Fibroblast of lung (primary cell): ENCODE measurements at places on chromosomes 6 and 20. TPM values are rescaled to one million over a fixed set of nuclear protein-coding genes. Genes with fewer than 3 reads are reported as not detected.

The FAM217A gene
- total RNA-seq, result not detected in 2 replicates

DNA sequence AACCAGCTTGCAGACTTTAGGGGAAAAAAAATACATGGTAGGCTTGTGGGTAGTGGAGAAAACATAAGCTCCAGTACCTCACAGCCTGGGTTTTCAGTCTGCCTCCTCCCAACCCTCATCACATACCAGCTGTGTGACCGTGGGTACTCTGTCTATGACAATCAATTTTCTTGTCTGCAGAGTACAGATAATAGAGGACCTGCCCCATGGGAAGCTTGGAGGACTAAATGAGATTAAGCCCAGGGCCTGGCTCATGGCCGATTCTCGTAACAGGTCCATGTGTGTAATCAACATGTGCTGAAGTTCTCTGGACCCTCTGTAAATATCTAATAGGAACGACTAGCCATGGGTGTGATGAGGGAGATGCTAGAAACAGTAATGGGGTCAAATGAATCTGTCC lies 34.0 kb downstream of the NT5E start:
- no peak for DNase-seq

The TJAP1 gene
- total RNA-seq, result 7.4 and 8.9 TPM in 2 replicates

The ANKRD66 gene
- total RNA-seq, result not detected in 2 replicates

The TMEM244 gene
- total RNA-seq, result not detected in 2 replicates

DNA sequence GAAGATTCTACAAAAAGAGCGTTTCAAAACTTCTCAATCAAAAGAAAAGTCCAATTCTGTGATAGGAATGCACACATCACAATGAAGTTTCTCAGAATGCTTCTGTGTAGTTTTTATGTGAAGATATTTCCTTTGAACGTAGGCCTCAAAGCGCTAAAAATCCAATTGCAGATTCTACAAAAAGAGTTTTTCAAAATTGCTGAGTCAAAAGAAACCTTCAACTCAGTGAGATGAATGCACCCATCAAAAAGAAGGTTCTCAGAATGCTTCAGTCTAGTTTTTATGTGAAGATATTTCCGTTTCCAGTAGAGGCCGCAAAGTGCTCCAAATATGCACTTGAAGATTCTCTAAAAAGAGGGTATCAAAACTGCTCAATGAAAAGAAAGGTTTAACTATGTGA lies 319.7 kb upstream of the DEFB115 start:
- DNase-seq, result no peak

DNA sequence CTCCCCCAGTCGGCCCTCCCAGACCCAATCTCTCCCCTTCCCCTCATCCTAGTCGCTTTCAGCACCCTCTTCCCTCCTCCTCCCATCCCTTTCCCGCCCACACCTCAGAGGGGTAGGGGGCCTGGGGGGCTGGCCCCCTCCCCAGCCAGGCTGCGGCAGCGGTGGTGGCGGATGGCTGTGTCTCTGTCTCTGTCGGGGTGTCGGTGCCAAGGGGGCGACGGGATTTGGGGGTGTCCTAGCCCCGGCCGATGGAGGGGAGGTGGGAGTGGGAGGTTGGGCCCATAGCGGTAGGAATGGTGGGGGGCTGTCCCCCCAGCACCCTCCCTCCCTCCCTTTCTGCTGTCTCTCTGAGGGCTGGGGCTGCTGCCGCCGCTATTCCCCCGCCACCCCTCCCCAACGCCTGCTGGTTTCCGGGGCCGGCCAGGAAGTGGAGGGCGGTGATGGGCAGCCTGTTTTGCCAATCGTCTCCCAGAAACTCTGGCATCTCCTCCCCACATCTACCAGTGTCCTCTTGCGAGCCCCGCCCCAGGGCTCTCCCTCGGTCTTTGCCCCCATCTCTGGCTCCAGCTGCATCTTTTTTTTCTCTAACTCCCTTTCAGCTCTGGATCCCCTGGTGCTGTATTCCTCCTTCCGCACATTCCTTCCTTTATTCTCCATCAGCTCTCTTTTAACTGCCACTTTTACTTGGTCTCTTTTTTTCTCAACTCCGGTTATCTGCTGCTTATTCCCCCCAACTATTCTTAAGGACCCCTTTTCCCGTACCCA lies at the start of gene AGPAT1:
Gene AGPAT1, minus strand, starts transcription at position 374 of the 765 bp plus-strand sequence. CDS start 4,588 bp downstream, outside the sequence.
- peak; percentile 98 for DNase-seq

DNA sequence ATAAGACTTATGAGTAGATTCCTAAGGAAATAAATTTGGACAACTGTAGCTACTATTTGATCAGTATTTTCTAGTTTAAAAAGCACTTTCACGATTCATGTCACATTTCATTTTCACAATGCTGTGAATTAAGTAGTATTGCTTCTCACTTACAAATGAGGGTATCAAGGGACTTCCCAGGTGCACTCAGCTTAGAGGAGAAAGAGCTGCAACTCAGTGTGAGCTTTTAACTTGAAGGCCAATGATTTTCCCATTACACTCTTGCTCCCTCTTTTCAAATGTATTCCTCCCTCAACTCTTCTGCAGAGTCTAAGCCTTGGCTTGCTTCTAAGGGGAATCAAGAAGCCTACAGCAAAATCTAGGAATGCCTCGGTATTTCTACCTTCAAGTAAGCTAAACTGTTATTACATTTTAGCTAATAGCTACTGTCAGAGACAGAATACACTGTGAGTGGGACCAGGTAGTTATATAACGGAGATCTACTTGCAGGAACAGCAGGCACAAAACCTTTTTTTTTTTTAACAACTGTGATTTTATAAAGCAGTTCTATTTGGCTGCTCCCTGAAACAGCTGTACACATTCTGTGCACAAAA lies 339.0 kb downstream of the SYNE1 start:
- DNase-seq, result no peak

DNA sequence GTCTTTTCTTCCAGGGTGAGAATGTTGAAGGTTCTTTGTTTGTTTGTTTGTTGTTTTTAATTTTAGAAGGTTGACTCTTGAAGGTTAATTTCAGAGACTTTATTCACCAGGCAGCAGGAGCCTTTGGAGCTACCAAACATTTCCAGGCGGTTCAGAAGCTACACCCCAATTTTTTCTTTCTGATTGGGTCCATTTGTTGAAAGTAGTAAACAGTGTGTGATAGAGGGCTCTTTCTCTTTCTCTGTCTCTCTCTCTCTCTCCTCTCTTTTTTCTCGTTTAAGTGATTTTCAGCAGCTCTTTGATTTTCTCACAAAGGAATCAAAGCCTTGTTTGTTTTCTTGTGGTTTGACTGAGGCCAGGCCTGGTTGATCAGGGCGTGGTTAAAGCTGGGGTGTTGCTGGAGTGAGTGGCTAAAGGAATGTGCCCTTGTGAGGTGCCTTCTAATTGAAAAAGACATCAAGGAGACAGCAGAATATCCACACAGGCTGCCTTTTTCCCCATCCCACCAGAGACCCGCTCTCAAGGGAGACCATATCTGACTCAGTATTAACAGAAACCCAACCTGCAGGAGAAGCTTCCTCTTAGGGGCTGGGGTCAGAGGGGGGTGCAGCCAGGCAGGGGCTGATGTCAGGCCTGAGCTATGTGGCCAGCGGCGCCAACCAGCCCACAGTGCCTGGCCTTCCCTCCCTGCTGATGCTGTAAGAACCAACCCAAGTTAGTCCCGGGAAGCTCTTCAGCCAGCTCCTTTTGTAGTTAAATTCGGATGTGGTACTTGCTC lies 40.4 kb upstream of the NAA20 start:
- DNase-seq, result peak; percentile 84

The LINC00237 gene
- total RNA-seq, result not detected in 2 replicates

DNA sequence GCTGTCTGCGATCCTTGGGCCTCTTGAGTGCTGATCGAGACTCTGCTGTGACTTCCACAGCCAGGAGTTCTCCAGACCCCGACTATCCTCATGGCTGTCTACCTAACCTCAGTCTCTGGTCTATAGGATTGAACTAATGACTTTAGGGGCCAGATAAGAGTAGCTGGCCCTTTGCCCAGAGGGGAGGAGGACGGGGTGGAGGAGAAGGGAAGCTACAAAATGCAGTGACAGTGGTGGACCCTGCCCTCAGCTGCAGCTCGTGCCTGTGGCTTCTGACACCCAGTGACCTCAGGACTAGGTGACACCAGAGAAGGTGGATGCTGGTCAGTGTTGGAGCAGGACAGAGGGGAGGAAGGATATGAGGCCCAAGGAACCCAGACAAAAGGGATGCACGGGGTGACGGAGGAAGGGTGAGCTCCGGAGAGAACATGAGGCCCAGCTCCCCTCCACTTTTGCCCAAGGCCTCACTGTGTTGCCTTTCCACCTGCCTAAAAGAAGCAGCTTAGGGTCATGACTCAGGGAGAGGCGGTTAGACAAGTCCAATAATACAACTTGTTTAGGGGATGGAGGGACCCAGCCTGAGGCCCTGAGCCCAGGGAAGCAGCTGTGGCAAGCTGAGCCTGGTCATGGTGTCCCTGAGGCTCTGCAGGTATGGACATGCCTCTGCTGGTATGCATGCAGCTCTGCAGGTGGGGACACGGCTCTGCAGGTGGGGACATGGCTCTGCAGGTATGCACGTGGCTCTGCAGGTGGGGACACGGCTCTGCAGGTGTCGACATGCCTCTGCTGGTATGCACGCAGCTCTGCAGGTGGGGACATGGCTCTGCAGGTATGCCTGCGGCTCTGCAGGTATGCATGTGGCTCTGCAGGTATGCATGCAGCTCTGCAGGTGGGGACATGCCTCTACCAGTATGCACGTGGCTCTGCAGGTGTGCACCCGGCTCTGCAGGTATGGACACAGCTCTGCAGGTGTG lies 67.7 kb downstream of the SYNJ2 start:
- no peak for DNase-seq

- no peak for DNase-seq
These were observed 199.7 kb downstream of the SOD2 start for GRCh38 chr6:159493231-159493897.

The MTFR2 gene
- total RNA-seq, result 0.26 and 0.83 TPM in 2 replicates

The TFAP2C gene
- not detected in 2 replicates for total RNA-seq

DNA sequence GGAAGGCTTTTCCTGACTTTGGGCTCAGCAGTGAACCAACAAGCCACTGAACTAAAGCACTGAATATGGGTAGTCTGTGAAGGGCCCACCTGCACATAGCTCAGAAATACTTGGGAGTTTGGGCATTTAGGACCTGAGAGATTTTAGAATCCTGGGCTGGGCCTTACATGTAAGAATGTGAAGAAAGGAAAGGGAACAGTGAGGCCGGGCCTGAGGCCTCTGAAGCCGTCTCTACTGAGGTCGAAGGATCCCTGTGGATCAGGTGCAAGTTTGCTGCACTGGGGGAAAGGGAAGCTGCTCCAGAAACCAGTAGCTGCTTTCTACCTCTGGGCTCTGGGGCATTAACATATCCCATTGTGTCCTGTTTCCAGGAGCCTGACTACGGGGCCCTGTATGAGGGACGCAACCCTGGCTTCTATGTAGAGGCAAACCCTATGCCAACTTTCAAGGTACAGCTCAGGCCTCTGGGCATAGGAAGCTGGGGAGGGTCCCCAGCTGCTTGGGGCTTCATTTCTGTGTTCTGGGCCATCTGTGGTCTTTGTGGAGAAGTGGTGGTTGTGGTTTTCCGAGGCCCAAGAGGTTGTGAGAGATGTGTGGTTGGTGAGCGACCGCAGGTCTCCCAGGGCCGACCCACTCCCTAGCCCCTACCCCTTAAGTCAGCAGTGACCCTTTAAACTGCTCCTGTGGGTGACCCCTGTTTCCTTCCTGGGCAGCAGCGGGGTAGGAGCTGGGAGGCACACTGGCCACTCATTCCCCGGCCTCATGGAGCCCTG lies 30.3 kb downstream of the PLCG1 start:
- DNase-seq, result no peak

- DNase-seq, result no peak
These were observed 982 bp downstream of the HECA start for GRCh38 chr6:139135578-139136545.
